ENCODE measurements at places on chromosomes 6 and 20. TPM values are rescaled to one million over a fixed set of nuclear protein-coding genes. Genes with fewer than 3 reads are reported as not detected.

BNIP5 gene
- not detected for total RNA-seq

NECAB3 gene
- total RNA-seq = 37.7 TPM

ADTRP gene
- 1.9 TPM for total RNA-seq

TGM3 gene
- total RNA-seq = not detected

COQ3 gene
- total RNA-seq = 10.1 TPM

DNA sequence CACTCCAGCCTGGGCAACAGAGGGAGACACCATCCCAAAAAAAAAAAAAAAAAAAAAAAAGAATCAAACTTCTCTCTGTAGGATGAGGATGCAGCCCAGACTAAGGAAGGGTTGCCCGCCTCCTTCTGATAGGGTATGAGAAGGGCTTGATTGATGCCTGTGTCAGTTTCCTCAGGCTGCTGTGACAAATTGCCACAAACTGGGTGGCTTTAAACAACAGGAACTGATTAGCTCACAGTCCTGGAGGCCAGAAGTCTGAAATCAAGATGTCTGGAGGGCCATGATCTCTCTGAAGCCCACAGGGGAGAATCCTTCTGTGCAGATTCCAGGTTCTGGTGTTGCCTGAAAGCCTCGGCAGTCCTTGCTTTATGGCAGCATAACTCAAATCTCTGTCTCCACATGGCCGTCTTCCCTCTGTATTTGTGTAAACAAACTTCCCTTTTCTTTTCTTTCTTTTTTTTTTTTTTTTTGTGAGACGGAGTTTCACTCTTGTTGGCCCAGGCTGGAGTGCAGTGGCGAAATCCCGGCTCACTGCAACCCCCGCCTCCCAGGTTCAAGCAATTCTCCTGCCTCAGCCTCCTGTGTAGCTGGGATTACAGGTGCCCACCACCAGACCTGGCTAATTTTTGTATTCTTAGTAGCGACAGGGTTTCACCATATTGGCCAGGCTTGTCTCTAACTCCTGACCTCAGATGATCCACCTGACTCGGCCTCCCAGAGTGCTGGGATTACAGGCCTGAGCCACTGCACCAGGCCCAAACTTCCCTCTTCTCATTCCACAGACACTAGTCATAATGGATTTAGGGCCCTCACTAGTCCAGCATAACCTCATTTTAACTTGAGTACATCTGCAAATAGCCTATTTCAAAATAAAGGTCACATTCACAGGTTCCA, 11.2 kb upstream of the CDK19 start:
- DNase-seq = no peak

- DNase-seq = no peak
Measured at GRCh38 chr6:14610141-14610540, 492.6 kb downstream of the CD83 start.

GRCh38 chr20:60057866-60058807, 99.9 kb downstream of the CDH26 start:
- peak; percentile 53 for DNase-seq

DNA sequence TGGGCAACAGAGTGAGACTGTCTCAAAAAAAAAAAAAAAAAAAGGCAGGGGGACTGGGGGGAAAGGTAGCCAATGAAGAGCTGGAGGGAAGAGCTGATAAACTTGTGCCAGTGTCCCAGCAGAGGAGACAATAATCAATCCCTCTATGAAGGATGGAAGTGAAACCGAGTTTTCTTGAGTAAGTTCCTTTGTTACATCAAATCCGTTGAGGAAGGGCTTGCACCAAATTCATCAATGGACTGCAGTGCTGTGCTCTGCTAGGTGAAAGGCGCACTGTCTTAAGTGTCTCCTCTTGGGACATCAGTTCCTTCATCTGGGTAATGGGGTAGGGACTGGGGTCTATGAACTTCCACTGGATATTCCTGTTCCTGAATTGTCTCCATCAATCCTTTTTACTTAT, 3.0 kb upstream of the CRIP3 start:
- no peak for DNase-seq

DNA sequence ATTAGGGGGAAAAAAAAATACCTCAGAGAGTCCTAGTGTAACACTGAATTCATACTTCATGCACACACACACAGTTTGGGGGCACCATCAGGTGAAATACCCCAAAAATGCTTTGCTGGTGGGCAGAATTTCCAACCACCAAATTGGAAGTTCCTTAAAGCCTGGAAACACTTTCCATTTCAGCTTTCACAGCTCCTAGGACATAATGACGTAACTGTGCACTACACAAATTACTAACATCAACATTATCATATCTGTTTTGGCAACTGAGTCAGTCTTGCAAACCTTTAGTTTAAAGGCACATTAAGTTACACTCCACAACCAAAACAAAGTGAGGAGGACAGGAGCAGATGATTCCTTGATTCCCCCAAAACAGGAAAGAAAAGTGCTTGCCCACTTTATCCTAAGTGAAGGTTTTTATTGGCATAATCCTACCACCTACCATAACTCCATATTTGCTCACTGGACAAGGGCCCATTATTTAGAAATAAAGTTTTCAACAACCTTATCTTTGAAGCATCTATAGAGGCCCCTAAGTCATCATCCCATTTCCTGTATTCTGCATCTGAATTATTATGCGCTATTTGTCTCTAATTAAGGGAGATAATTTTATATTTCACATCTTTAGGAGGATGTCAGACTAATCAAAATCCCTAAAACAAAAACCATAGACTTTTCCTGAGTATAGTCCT, 3.4 kb downstream of the MBOAT1 start:
- DNase-seq = no peak

DNA sequence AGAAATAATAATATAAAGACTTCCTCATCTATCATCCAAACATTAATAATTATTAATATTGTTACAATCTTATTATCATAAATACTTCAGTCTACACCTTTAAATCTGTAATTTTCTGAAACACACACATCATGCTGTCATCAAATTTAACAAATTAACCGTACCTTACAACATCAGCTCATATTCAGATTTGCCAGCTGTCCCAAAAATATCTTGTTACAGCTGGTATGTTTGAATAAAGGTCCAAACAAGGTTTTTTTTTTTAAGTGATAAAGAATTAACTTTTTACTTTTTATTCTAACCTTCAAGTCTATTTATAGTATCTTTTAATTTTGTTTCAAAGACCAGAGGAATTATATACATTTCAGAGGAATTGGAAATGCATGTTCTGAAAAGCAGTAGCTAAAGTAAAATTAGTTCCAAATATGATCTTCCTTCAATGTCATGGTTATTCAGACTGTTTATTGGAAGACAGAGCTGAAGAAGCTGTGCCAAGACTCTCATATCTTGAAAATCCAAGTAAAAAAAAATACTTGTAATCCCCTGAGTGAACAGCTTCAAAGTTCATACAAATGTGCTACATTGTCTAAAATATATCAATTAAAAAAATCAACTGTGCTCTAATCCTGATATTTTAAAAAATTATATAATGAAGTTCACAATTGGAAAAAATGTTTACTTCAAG, 161.7 kb upstream of the BMP5 start:
- no peak for DNase-seq

- no peak for DNase-seq
Measured at GRCh38 chr6:46888031-46888430, 33.7 kb downstream of the ADGRF5 start.

DNA sequence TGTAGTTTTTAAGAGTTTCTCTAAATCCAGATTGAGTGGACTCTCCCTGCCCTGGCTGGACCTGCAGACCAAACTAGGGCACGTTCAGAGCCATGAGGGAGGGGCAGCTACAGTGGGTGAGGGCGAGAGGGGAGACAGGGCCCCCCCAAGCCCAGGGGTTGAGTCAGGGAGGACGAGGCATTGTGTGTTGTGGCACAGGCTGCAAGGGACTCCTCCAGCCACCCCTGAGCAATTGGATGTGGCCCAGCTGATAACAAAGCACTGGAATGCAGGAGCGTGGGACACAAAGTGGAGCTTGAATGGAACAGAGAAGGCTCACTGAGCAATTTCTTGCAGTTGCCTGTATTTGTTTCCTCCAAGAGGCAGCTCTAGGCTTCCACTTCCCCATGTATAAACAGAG, 43.5 kb upstream of the MYL9 start:
- no peak for DNase-seq

DNA sequence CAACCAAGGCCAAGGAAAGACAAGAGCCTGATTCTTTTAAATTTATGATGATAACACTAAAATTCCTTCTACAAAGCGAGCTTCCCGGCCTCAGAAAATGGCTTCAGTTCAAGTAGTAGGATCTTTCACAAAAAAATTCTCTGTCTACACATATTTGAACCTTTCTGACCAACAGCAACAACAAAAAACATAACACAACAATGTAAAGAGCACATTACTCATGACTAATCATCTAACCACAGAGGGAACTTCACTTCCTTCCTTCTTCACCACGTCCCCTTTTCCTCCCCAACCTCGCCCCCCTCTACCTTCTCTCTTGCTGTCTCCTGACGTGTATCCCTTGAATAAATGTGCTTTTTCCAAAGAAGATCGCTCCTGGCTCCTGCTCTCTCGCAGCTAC, 228.2 kb downstream of the MYLK4 start:
- DNase-seq = no peak

- DNase-seq = no peak
Measured at GRCh38 chr6:150349546-150349945, 19.3 kb upstream of the IYD start.

GRCh38 chr6:142446168-142446567, 144.4 kb downstream of the ADGRG6 start:
- no peak for DNase-seq

DNA sequence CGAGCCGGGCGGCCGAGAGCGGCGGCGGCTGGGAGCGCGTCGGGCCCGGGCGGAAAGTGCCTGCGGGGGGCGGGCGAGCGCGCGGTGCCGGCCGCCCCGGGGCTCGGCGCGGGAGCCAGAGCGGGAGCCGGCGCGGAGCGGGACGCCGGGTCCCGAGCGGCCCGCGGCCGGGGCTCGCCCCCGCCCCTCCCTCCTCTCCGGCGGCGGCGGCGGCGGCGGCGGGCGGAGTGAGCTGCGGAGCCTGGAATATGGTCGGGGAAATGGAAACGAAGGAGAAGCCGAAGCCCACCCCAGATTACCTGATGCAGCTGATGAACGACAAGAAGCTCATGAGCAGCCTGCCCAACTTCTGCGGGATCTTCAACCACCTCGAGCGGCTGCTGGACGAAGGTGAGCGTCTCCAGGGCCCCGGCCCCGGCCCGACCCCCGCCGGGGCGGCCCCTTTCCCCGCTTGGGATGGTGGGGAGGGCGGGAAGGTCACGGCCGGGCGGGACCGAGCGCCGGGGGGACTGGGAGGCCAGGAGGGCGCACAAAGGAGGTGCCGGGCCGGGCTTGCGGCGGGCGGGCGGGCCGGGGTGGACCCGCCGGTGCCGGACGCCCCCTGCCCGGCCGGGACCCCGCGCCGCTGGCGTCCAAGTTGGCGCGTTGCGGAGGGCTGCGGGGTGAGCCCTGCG, 565 bp downstream of the QKI start:
- no peak for DNase-seq

Data from activated naive CD8-positive, alpha-beta T cell treated with anti-CD3 and anti-CD28 coated beads, Interleukin-2, amount 10 ng/mL, durations not matched to agents 7 days and 5 days (primary cell).